ENCODE measurements at places on chromosomes 11 and 22.
A peak's percentile ranks its signal among the peaks of the same experiment; 100 is the strongest.

DNA sequence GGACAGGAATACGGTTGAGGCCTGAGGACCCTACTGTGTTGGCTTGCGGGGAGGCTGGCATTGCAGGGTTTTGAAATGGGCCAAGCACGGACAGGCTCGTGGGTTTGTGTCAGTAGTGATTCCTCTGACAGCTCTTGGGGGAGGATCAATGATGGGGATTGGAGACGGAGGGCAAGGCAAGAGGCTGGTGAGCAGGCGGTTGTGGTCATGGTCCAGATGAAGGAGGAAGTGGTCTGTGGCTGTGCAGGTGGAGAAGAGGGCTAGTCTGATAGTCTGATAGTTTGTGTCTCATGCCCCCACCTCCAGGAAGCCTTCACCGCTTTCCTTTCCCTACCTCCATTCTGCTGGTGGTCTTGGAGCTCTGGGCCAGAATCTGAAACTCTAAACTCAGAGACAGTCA is 3.0 kb downstream of the MAFF start:
- DNase-seq: no peak

DNA sequence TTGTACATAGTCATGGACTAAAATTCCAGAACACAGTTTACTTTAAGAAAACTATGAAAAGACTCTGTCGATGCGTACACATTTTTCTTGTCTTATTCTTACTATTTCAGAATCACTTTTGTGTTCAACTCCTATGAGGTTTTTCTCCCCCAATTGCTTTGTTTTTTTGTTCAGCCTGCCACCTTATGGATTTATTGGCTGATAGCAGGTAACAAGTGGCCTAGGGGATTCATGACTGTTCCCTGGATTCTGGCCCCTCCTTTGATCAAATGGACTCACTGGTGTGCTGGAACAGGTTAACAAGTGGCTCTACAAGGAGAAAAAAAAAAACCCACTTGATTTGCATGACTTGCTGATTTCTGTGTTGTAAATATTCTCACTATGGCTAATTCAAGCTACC is 10.6 kb downstream of the MMP20 start:
- DNase-seq: no peak

DNA sequence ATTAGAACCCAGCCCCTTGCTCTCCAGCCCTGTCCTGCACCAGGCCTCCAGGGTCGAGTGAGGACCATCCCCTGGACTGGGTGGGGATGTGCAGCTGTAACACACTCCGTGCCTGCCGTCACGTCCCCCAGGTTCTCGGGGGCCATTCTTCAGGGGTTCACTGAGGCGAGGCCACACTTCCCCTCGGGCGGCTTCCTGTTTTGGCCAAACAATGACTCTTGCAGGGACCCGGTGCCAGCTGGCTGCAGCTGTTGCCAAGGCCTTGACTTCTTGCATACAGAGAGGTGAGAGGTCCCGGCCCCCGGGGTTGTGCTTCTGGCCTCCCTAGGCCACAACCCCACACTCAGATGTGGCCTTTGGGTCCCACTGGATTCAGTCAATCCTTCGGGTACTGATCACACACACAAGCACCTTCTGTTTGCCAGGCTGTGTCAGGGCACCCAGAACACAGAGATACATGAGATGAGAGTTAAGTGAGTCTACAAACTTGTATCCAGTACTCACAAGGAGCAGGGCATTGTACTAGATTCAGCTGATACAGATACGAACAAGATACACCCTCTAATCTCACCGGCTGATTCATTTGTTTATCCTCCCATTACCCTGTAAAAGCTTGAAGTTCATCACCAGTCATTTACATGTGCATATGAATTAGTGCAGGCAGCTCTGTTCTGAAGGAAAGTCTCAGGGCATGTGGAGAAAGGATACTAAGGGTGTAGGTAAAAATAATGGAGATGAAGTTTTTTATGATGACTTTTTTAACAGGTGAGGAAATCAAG is 32.9 kb downstream of the LRRC32 start:
- DNase-seq: no peak

DNA sequence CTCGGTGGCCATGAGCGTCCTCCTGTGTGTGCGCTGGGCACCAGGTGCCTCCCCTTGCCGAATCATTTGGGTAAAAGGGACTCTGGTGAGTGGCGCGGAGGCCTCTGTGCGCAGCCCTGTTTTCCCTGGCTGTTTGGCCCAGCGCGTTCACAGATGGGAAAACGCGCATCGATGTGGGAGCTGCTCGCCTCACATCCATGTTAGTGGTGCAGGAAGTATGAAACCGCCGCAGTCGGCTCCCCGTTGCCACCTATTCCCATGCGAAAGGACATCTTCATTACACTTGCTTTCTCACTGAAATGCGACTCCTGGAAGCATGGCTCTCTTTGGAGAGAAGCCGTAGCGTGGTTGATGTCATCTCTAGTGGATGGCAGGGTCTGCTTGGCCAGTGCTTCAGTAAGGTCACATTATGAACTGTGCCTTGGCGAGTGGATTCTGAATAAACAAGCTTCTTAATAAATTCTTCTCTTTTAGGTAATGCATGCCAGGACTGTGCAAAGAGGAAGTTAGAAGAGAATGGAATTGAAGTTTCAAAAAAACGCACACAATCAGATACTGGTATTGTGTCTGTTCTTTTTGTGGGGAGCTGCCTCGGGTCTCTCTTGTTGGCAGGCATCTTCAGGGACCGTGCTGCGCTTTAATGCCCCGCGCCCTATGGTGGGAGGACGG is 26.3 kb downstream of the FAM118A start:
- DNase-seq: no peak

DNA sequence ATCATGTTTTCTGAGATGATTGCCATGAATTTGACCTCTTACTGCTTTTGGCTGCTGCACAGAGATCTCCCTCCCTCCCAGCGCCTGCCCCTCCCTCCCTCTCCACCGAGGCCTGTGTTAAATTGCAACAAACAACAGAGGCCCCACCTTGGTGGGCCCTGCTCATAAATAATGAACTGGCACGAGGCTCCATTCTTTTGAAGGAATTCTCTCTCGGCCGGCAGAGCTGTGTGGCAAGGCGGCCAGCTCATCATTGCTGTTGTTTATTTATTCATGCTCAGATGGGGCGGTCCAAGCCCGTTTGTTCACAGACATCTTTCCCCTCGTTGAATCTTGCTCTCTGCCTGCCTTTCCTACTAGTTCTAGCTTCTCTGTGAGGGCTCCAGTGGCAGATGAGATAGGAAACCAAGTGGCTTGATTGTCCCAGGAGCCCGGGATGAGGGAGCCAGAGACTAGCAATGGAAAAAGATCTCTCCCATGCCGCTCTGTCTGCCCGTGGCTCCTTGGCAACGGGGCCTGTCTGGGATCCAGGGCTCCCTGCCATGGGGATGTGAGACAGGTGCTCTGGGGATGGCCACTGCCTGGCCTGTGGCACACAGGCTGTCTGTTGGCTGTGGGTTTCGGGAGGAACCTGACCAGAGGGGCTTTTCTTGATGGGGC is 192.6 kb downstream of the DSCAML1 start:
- peak; percentile 33 for DNase-seq

- no peak for DNase-seq
Observed at GRCh38 chr11:112477581-112478317, 217.1 kb upstream of the PLET1 start.

DNA sequence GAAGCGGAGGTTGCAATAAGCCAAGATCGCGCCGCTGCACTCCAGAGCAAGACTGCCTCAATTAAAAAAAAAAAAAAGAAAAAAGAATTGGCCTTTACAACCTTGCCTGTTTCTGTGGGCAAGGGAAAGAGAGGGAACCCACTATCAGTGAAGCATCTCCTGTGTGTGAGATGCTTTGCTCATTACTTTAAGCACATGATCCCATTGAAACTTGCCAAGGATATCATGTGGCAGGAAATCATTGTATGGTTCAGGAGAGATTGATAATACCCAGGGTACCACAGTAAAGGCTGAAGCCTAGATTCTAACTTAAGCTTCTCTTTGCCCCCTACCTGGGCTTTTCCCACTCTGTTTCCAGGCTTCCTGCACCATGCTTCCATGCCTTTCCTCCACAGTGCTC is 3.6 kb downstream of the LDLRAD3 start:
- DNase-seq: no peak

- DNase-seq: no peak
Observed at GRCh38 chr22:36234919-36235318, 4.4 kb downstream of the APOL2 start.

DNA sequence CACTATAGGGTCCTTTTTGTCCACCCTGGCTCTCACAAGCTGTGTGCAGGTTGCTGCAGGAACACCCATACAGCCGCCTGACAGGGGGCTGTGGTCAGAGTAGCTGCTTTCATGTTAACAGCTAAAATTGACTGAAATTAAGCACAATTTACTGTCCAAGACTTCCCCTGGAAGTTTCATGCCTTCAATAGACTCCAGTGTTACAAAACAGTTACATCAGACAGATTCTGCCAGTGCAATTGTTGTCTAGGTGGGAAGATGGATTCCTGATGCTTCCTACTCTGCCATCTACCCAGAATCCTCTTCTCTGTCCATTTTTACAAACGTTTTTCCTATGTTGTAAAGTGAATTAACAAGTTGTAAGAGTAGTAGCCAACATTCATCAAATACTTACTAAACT is 5.3 kb upstream of the TSKU start:
- DNase-seq: peak; percentile 57

DNA sequence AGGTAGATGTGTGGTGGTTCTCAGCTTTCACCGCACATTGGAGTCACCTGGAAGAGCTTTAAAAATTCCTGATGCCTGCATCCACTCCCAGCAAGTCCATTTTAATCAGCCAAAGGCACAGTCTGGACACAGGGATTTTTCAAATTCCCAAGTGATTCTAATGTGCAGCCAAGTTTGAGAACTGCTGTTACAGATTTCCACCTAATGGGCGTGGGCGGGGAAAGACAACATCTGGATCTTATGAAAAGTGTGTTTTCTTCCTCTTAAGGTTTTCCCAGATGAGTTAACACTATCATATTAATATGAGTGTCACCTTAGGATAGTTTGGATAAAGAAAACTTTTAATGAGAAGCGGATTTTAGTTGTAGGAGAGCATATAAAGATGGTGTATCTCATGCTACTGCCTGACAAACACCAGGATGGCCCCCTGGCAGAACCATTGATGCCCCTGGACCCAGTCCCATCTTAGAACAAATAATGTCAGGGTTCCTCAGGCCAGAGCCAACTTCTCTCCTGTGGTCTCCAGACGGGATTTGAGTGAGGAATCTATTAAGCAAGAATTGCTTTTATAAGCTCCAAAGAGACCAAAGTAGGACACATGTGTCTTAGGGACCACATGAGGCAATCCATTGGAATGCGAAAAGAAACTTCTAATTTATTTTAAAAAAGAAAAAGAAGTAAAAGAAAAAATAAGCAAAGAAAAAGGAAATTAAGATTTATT is 31.9 kb downstream of the POU2AF1 start:
- DNase-seq: peak; percentile 53

DNA sequence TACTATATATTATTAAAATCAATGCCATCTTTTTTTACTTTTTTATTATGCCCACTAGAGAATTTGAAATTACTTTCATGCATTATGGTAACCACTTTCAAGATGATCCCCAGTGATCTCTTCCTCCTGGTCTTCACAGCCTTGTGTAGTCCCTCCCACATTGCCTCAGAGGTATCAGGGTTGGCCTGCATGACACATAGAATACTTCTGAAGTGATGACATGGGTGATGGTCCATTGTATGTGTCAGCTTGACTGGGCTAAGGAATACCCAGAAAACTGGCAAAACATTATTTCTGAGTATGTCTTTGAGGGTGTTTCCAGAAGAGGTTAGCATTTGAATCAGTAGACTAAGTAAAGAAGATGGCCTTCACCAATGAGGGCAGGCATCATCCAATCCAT is 14.2 kb upstream of the ISX start:
- DNase-seq: no peak

- no peak for DNase-seq
Observed at GRCh38 chr11:2592559-2593392, 107.0 kb downstream of the KCNQ1OT1 start.

DNA sequence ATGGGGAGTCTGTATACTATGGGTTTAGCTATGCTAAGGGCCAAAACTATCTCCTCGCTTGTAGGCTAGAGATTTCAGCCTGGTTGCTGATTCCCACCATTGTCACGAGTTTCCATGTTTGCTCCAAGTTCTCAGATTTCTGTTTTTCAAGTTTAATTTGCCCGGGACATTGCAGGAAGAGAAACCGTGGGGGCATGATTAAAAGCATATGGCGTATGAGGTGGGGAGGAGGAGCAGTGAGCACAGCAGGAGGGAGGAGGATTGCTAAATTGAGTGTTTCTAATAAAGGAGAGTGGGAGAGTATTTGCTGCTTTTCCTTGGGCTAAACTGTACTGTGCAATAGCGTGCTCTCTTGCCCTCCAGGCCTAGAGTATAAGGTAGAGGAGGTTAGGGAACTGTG is 558.4 kb downstream of the METTL15 start:
- DNase-seq: peak; percentile 91

DNA sequence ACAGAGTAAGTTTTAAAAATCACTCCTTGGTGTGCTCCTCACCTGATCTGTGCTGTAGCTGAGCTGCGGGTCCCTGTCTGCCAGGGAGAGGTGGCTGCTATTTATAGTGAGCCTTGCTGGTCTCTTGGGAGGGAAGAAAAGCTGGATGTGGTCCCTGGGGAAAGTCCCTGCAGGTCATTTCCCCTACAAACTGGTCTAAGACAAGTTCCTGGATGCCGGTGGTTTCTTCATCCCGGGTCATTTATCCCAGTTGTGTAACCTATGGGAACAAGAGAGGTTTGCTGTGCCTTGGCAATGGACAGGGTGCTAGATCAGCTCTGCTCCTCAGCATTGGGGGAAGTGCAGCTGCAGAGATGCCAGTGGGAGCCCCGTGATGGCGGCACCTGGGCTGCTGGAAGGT is at the start of gene SAA2:
SAA2 (minus strand) TSS at position 108 of the 400 bp plus-strand sequence. CDS start 657 bp downstream, outside the sequence.
- no peak for DNase-seq

DNA sequence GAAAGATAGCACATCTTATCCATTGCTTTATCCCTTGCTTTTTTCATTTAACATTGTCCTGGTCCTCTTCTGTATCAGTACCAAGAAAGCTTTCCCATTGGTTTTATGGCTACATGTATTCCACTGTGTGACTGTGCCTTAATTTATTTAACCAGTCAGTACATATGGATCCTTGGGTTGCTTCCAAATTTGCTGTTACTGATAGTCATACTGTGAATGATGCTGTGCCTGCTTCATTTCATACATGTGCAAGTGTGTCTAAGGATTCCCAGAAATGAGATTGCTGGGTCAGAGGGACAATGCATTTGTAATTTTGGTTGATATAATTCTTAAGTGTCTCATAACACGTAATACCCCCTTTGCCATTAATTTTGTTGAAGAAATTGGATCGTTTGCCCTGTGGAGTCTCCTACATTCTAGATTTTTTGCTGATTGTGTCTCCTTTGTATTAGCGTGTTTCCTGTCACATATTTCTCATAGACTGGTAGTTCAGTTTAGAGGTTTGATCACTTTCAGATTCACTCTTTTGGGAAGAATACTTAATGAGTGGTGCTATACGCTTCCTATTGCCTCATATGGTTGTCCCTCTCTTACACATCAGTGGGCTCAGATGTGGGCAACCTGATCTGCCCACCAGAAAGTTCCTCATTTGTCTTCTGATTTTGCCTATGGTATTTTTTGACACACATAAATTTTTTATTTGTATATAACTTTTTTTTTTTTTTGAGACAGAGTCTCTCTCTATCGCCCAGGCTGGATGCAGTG is 35.3 kb downstream of the MYBPC3 start:
- DNase-seq: no peak

Data from adipocyte (in vitro differentiated cells).